ENCODE measurements at places on chromosomes 12 and 14.

- no peak for DNase-seq
These were observed 444 bp downstream of the DRAM1 start for GRCh38 chr12:101877806-101878242.

DNA sequence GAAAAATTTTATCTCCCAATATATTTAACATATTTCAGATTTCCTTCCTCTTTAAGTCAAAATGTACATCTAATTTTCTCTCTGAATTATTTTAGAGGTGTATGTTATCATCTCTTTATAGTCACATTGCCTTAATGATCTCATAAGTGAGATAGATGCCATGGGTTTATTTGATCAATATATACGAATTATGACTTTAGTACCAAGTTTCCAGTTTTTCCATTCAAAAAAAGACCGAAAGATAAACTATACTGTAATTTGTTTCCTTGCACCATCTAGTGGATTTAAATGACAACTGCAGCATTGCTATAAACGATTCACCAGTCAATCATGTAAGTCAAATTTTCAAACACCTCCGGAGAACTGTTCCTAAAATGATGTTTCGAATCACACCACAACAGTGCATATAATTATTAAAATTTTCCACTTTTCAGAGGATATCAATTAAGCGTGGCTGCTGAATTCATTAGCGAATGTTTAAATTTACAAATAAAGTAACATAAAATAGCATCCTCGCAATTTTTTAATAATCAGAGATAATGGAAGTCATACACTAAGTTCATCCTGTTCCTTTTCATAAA lies 419 bp upstream of the ATXN7L3B start:
- DNase-seq = no peak

- no peak for DNase-seq
These were observed 50.7 kb upstream of the MAP1LC3B2 start for GRCh38 chr12:116508145-116509121.

- DNase-seq = no peak
These were observed 302.3 kb upstream of the ATXN7L3B start for GRCh38 chr12:74235342-74235741.

- no peak for DNase-seq
These were observed 261.7 kb downstream of the LRFN5 start for GRCh38 chr14:41868396-41868795.

GRCh38 chr12:100234591-100235304 lies 32.1 kb downstream of the DEPDC4 start:
- DNase-seq = no peak

DNA sequence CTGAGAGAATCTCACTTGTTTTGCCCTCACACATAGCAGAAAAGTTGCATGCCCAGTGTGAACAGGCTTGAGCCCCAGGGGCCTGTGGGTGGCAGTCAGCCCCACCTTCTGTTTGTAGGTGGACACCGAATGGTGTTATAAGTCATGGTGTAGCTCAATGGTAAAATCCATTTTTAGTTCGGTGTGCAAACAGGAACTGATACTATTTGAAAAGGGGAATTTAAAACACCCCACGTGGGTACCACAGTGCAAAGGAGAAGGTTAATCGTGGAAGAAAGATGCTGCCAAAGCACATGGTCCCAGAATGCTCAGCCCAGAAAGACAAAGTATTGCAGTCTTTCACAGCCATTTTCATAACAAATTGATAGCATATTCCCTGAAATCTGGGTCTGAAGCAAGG lies 71.8 kb upstream of the GZMB start:
- DNase-seq = no peak

GRCh38 chr12:104583301-104583700 lies 126.6 kb downstream of the CHST11 start:
- no peak for DNase-seq

Data from activated gamma-delta T cell (primary cell).